ENCODE measurements at places on chromosomes 13 and 19. TPM values are rescaled to one million over a fixed set of nuclear protein-coding genes. Genes with fewer than 3 reads are reported as not detected.

- H3K27me3 ChIP-seq = no peaks in the 10 kb centered on the region
- peak overlapping the region; percentile 70 for H3K27ac ChIP-seq
- H3K36me3 ChIP-seq = no peaks in the 10 kb centered on the region
- DNase-seq = peak; percentile 84
- peak overlapping the region; percentile 39 for H3K4me3 ChIP-seq
Measured at GRCh38 chr13:26186118-26186870, 35.8 kb downstream of the RNF6 start.

GRCh38 chr13:42380420-42381164 is 108.6 kb downstream of the AKAP11 start:
- H3K27me3 ChIP-seq = no peaks in the 10 kb centered on the region
- no peak for DNase-seq
- H3K4me3 ChIP-seq = no peak overlapping the region
- H3K27ac ChIP-seq = no peak overlapping the region
- H3K36me3 ChIP-seq = no peaks in the 10 kb centered on the region
- H3K4me1 ChIP-seq = no peaks in the 10 kb centered on the region

GRCh38 chr19:57583104-57583520 is 833 bp upstream of the ZIK1 start:
- H3K36me3 ChIP-seq = peaks cover 21% of the 10 kb centered on the region
- H3K4me3 ChIP-seq = peak overlapping the region; percentile 76
- H3K27me3 ChIP-seq = no peaks in the 10 kb centered on the region
- peak overlapping the region; percentile 46 for H3K27ac ChIP-seq
- H3K4me1 ChIP-seq = peaks cover 11% of the 10 kb centered on the region

DNA sequence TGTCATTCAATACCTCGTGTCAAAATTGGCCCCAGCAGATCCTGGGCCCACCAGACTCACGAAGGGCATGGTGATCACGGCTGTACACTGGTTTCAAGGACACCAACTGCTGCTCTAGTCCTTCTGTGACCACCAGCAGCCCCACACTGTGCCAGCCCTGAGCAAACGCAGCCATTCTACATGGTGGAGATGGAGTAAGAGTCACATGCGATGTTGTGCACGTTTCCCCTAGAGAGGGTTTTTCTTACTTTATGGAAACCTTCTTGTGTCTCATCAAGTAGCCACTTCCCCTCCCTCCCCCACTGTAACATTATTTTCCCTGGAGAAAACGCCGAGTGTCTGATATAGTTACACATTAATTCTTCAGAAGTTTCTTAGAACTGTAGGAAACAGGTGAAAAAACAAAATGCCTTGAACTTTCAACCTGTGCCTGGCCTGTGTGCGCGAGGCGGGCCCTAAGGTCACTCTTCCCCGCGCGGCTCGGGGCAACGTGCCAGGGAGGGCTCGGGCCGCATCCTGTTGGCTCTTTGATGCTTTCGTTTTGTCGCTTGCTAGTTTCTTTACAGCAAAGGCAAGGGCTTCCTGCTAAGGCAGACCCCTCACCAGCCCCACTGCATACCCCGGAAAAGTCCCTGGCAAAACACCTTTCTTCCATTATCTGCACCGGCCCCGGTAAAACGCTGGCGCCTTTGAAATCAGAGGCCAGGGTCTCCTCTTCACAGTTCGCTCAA is 44.6 kb downstream of the GGACT start:
- no peak for DNase-seq
- no peaks in the 10 kb centered on the region for H3K4me1 ChIP-seq
- no peak overlapping the region for H3K27ac ChIP-seq
- no peak overlapping the region for H3K4me3 ChIP-seq
- no peaks in the 10 kb centered on the region for H3K36me3 ChIP-seq
- no peaks in the 10 kb centered on the region for H3K27me3 ChIP-seq

GRCh38 chr13:112910016-112910415 is 59.0 kb upstream of the MCF2L start:
- no peak for DNase-seq
- H3K4me1 ChIP-seq = no peaks in the 10 kb centered on the region

GRCh38 chr13:95233026-95233635 is 68.1 kb downstream of the ABCC4 start:
- H3K36me3 ChIP-seq = no peaks in the 10 kb centered on the region
- H3K27me3 ChIP-seq = no peaks in the 10 kb centered on the region
- no peak overlapping the region for H3K27ac ChIP-seq
- H3K4me1 ChIP-seq = no peaks in the 10 kb centered on the region
- H3K4me3 ChIP-seq = no peak overlapping the region

DNA sequence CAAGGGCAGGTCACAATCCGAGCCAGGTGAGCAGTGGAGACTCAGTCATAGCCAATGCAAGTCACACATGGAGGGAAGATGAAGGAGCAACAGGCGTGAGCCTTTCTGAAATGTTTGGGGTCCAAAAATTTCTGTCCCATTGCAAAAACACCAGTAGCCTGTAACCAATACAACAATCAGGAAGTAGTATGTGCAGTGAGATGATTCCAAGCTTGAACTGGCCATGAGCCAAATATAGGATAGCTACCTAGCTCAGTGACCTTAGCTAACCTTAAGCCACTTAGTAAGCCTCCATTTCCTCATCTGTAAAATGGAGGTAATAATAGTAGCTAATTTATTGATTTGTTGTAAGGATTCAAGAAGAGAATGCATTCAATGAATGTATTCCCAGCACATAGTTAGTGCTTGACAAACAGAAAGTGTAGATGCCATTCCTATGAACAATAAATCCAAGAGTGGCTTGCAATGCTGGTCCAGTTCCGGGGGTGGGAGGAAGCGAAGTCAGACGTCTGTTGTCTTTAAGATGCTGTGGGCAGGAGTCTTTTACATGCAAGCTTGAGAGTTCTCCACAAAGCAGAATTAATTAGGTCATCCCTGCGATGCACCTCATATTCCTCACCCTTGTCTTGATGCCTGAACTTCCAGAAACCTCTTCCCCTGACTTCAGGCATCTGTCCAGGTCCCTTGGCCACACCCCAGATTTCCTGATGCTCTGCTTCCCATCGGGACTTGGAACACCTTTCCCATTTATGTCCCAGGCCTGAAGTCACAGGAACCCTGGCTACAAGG is 195.7 kb upstream of the UBL3 start:
- H3K27me3 ChIP-seq = peaks cover 6% of the 10 kb centered on the region
- H3K4me3 ChIP-seq = no peak overlapping the region
- DNase-seq = no peak

DNA sequence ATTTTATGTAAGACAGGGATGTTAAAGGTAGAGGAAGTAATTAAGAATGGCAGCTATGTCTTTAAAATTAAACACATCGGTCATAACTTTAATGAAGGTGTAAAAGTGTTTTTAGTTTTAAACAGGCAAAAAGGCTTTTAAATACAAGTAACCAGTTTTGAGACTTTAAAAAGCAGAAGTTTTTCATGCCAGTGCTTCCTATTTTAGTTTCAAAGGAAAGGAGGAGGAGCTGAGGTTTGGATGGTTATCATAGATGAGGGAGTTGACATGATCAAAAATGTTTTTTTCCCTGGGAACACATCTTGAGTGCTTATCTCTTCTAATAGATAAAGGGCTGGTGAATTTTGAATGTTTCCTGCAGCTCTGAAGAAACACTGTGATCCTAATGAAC is 42.9 kb downstream of the LRCH1 start:
- no peak overlapping the region for H3K4me3 ChIP-seq
- no peaks in the 10 kb centered on the region for H3K36me3 ChIP-seq
- H3K27ac ChIP-seq = no peak overlapping the region
- no peaks in the 10 kb centered on the region for H3K27me3 ChIP-seq

- peaks cover 95% of the 10 kb centered on the region for H3K36me3 ChIP-seq
- H3K4me3 ChIP-seq = no peak overlapping the region
- peaks cover 41% of the 10 kb centered on the region for H3K4me1 ChIP-seq
- no peaks in the 10 kb centered on the region for H3K27me3 ChIP-seq
- H3K27ac ChIP-seq = peak overlapping the region; percentile 84
Measured at GRCh38 chr19:7983995-7984837, 21.2 kb downstream of the ELAVL1 start.

DNA sequence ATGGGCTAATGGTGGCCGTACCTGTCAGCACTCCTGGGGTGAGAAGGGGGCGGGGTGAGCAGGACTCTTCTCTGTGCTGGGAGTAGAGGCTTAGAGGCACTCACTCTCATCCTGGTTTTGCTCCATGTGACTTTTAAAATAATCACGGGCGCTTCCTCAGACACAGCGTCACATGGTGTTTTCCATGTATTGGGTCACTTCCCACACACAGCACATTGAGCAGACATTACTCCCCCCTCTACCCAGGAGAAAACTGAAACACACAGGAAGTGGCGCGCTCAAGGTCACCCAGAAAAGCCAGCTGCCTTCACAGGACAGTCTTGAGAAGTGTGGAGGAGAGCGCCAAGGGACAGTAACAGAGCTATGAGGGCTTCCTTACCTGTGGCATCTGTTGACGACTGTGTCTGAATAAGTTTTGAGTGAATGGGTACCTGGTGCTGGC is 23.2 kb downstream of the SPATA13 start:
- H3K27me3 ChIP-seq = no peaks in the 10 kb centered on the region
- no peaks in the 10 kb centered on the region for H3K4me1 ChIP-seq
- no peak for DNase-seq
- H3K4me3 ChIP-seq = no peak overlapping the region

- no peak for DNase-seq
- no peak overlapping the region for H3K4me3 ChIP-seq
- no peaks in the 10 kb centered on the region for H3K36me3 ChIP-seq
- no peaks in the 10 kb centered on the region for H3K4me1 ChIP-seq
- no peaks in the 10 kb centered on the region for H3K27me3 ChIP-seq
Measured at GRCh38 chr19:3857449-3858003, 11.3 kb downstream of the ZFR2 start.

DNA sequence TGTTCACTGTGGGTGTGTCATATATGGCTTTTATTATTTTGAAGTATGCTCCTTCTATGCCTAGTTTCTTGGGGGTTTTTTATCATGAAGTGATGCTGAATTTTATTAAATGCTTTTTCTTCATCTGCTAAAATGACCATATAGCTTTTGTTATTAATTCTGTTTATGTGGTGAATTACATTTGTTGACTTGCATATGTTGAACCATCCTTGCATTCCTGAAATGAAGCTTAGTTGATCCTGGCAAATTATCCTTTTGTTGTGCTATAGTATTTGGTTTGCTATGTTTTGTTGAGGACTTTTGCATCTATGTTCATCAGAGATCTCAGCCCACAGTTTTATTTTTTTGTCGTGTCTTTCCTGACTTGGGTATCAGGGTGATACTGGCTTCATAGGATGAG is 12.1 kb downstream of the GPC6 start:
- H3K27ac ChIP-seq = no peak overlapping the region
- no peaks in the 10 kb centered on the region for H3K36me3 ChIP-seq
- H3K27me3 ChIP-seq = no peaks in the 10 kb centered on the region
- H3K4me3 ChIP-seq = no peak overlapping the region
- no peak for DNase-seq
- no peaks in the 10 kb centered on the region for H3K4me1 ChIP-seq

- no peaks in the 10 kb centered on the region for H3K27me3 ChIP-seq
- peaks cover 93% of the 10 kb centered on the region for H3K36me3 ChIP-seq
- peaks cover 5% of the 10 kb centered on the region for H3K4me1 ChIP-seq
- no peak for DNase-seq
- no peak overlapping the region for H3K4me3 ChIP-seq
Measured at GRCh38 chr13:112828756-112829155, 138.9 kb downstream of the ATP11A start.

DNA sequence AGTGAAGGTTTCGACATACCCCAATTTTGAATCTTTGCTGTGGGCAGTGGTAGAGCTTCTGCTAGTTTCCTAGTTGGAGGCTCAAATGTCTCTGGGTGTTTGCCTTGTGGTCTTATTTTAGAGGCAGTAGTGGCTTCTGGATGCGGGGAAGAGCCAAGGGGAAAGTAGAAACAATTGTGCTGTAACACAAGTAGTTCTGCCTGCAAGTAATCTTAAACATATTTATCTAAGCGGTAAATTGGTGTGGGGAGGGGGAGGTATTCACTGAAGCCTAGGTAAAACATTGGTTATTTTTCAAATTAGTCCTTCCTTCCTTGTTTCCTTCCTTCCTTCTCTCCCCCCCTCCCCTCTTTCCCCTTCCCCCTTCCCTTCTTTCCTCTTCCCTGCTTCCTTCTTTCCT is at the start of gene PCDH20:
PCDH20 (minus strand) TSS at position 101 of the 400 bp plus-strand sequence. CDS start 691 bp downstream, outside the sequence.
- no peaks in the 10 kb centered on the region for H3K36me3 ChIP-seq
- H3K27ac ChIP-seq = no peak within 1 kb of the TSS
- no peaks in the 10 kb centered on the region for H3K4me1 ChIP-seq
- H3K27me3 ChIP-seq = peaks cover 18% of the 10 kb centered on the region

GRCh38 chr19:6826281-6826920 is 53.9 kb downstream of the VAV1 start:
- H3K36me3 ChIP-seq = no peaks in the 10 kb centered on the region
- no peak overlapping the region for H3K27ac ChIP-seq
- no peaks in the 10 kb centered on the region for H3K4me1 ChIP-seq
- no peak for DNase-seq

GRCh38 chr19:49507803-49508494 is 4.5 kb upstream of the FCGRT start:
- H3K36me3 ChIP-seq = no peaks in the 10 kb centered on the region
- no peak overlapping the region for H3K27ac ChIP-seq
- H3K4me1 ChIP-seq = peaks cover 8% of the 10 kb centered on the region
- H3K27me3 ChIP-seq = no peaks in the 10 kb centered on the region
- DNase-seq = no peak

The ZNF492 gene
- not detected for total RNA-seq

The TNFSF11 gene
- not detected for total RNA-seq

The NCLN gene
- total RNA-seq = 36.3 TPM

The COX7A1 gene
- 2,055 TPM for total RNA-seq

The PEX11G gene
- total RNA-seq = 2.4 TPM

The SLC7A10 gene
- total RNA-seq = not detected

The OR7D2 gene
- total RNA-seq = not detected

The ACER1 gene
- not detected for total RNA-seq

The GSX1 gene
- not detected for total RNA-seq

The CHST8 gene
- not detected for total RNA-seq

The KXD1 gene
- total RNA-seq = 55.5 TPM

Data from heart right ventricle (tissue), 16 donors.